Trophoblast cell (in vitro differentiated cells and primary cell): ENCODE measurements at places on chromosomes 7 and 10.

GRCh38 chr10:63214571-63214970 is 81.4 kb downstream of the NRBF2 start:
- no peak for DNase-seq

DNA sequence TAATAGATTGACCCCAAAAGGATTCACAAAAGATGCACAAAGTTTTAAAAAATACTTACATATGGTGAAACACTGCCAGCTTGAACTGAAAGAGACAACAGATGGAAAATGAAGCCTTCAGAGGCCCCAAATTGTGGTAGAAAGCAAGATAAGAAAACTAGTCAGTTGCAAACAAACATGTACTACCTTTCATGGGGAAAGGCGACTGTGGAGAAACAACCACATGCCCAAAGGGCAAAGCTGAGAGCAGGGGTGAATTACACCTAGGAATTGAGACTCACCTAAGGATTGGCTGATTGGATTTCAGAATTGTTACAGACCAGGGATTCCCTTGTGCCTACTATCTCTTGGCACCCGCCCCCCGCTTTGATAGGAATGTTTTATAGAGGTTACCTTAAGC is 13.1 kb downstream of the EPC1 start:
- no peak for DNase-seq

DNA sequence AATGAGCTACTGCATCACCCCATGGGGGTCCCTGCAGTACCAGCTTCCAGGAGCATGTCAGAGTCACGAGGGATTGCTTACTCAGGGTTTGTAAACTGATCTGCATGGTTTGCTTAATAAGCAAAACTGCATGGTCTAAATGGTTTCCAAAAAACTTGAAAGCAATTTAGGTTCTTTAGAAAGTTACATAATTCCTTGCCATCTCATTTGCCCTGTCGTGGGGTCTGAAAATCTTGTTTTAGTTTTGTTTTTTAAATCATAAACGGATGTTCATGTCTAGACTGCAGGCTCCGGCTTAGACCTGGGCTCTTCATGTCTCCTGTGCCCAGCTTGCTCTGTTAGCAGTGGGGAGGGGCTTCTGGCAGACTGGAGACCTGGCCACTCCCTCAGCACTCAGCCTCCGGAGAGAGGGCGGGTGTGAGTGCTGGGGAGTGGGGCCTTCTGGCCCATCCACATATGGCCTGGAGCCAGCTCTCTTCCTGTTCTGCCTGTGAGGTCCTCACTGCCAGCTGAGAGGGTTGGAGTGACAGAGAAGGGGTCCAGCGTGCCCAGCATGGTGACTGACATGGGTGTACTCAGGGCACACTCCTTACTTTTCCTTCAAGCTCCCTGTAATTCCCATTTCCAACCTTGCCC is 17.5 kb downstream of the PRF1 start:
- no peak for DNase-seq

GRCh38 chr10:114458955-114459354 is 54.7 kb upstream of the AFAP1L2 start:
- DNase-seq: peak; percentile 31
